ENCODE measurements at places on chromosomes 3 and 15. TPM values are rescaled to one million over a fixed set of nuclear protein-coding genes. Genes with fewer than 3 reads are reported as not detected.

PCSK6 gene
- not detected for total RNA-seq

STAB1 gene
- not detected for total RNA-seq

NAALADL2 gene
- total RNA-seq: 1.6 TPM

GOLGB1 gene
- total RNA-seq: 20.0 TPM

CFAP100 gene
- total RNA-seq: not detected

TMEM212 gene
- total RNA-seq: not detected

CCNB2 gene
- total RNA-seq: 210 TPM

GPR62 gene
- not detected for total RNA-seq

PLS1 gene
- total RNA-seq: 9.5 TPM

MB21D2 gene
- total RNA-seq: 25.1 TPM

SCG3 gene
- not detected for total RNA-seq

ATP8B4 gene
- total RNA-seq: 0.04 TPM

NT5DC2 gene
- total RNA-seq: 46.9 TPM

RTP4 gene
- total RNA-seq: 16.6 TPM

MYO5A gene
- 21.4 TPM for total RNA-seq

Measured in H4 (cell line).